ENCODE measurements at places on chromosomes 13 and 19.

DNA sequence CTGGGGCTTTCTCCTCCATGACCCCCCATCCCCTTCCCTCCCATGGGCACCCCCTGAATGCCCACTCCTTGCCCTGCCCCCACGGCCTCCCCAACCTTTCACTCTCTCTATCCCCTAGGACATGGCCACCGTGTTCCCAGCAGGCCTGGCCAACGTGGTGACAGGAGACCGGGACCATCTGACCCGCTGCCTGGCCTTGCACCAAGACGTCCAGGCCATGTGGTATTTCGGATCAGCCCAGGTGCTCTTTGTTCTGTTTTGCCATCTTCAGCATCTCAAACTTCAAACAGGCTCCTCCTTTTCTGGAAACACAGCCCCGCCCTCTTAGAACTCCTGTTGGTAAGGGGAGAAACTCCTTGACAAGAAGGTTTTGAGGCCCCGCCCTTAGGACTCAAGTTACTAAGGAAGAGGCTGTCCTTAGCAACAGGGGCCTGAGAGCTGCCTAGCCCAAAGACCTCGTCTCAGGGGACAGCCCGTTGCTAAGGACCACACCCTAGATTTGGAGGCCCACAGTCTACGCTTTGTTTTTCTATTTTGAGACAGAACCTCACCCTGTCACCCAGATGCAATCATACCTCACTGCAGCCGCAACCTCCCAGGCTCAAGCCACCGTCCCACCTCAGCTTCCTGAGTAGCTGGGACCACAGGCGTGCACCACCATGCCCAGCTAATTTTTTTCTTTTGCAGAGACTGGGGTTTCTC, 5.1 kb upstream of the FLT3LG start:
- no peaks in the 10 kb centered on the region for H3K27me3 ChIP-seq
- no peaks in the 10 kb centered on the region for H3K4me1 ChIP-seq
- peak; percentile 23 for DNase-seq
- no peak overlapping the region for H3K27ac ChIP-seq
- no peaks in the 10 kb centered on the region for H3K36me3 ChIP-seq

- H3K4me3 ChIP-seq, result no peak overlapping the region
- H3K27me3 ChIP-seq, result no peaks in the 10 kb centered on the region
- H3K27ac ChIP-seq, result no peak overlapping the region
- no peaks in the 10 kb centered on the region for H3K36me3 ChIP-seq
- no peak for DNase-seq
Measured at GRCh38 chr19:35693422-35693821, 10.9 kb upstream of the ZBTB32 start.

DNA sequence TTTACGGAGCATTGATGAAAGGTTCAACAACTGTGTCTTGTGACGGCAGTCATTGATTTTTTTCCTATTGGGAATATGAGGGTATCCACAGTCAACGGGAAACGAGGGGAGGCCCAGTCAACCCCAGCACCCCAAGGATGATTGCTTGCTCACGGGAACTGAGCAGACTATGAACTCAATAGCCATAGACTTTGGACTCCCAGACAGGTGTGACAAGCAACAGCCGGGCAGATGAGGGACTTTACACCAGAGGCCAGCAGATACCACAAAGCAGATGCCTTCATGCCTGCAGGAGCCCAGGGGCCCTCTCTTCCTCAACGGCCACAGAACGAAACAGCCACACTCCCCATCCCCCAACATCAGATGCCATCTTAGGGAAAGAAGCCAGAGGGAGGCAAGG, 80.3 kb upstream of the FLT1 start:
- no peak for DNase-seq
- H3K4me1 ChIP-seq, result peaks cover 2% of the 10 kb centered on the region
- H3K27me3 ChIP-seq, result no peaks in the 10 kb centered on the region
- H3K27ac ChIP-seq, result peak overlapping the region; percentile 55

GRCh38 chr13:90763476-90764150, 583.9 kb upstream of the MIR17HG start:
- no peak for DNase-seq
- H3K27me3 ChIP-seq, result no peaks in the 10 kb centered on the region
- no peaks in the 10 kb centered on the region for H3K36me3 ChIP-seq
- H3K27ac ChIP-seq, result no peak overlapping the region
- H3K4me3 ChIP-seq, result no peak overlapping the region

- H3K4me1 ChIP-seq, result no peaks in the 10 kb centered on the region
- no peaks in the 10 kb centered on the region for H3K36me3 ChIP-seq
- no peaks in the 10 kb centered on the region for H3K27me3 ChIP-seq
Measured at GRCh38 chr19:42480335-42481095, 37.8 kb upstream of the CXCL17 start.

DNA sequence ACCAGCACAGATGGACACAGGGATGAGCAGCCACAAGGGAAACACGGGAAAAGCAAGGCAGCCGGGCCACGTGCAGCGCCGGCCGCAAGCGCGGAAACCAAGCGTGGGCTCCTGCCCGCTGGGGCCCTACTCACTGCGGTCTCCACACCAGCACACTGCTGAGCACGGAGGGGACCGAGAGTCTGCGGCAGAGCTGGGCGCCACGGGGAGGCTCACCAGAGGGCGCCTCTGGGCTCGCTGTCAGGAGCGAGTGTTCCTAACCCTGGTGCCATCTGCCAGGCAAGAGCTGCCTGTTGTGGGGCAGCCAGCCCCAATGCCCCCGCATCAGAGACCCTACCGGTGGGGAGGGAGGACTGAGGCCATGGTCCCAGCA, 26.5 kb downstream of the MPND start:
- peaks cover 34% of the 10 kb centered on the region for H3K4me1 ChIP-seq
- peak overlapping the region; percentile 52 for H3K27ac ChIP-seq
- no peak overlapping the region for H3K4me3 ChIP-seq
- H3K27me3 ChIP-seq, result no peaks in the 10 kb centered on the region
- DNase-seq, result no peak

- H3K4me1 ChIP-seq, result no peaks in the 10 kb centered on the region
- H3K27me3 ChIP-seq, result no peaks in the 10 kb centered on the region
- H3K27ac ChIP-seq, result no peak overlapping the region
- H3K36me3 ChIP-seq, result peaks cover 2% of the 10 kb centered on the region
Measured at GRCh38 chr13:24900507-24900906, 136.5 kb downstream of the RNF17 start.

GRCh38 chr13:37618554-37618953, 20.0 kb upstream of the POSTN start:
- no peaks in the 10 kb centered on the region for H3K27me3 ChIP-seq
- H3K36me3 ChIP-seq, result no peaks in the 10 kb centered on the region
- no peak overlapping the region for H3K4me3 ChIP-seq
- no peak overlapping the region for H3K27ac ChIP-seq
- peaks cover 10% of the 10 kb centered on the region for H3K4me1 ChIP-seq

DNA sequence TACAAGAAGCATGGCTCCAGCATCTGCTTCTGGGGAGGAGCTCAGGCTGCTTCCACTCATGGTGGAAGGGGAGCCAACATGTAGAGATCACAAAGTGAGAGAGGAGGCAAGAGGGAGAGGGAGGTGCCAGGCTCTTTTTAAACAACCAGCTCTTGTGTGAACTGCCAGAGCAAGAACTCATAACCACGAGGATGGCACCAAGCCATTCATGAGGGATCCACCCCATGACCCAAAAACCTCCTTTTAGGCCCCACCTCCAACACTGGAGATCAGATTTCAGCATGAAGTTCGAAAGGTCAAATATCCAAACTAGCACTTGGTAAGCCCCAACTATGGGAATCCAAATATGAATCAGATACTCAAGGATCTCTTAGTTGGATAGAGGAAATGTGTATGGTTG, 131.2 kb downstream of the RXFP2 start:
- H3K27ac ChIP-seq, result no peak overlapping the region
- H3K4me3 ChIP-seq, result no peak overlapping the region
- no peaks in the 10 kb centered on the region for H3K4me1 ChIP-seq
- no peaks in the 10 kb centered on the region for H3K36me3 ChIP-seq
- peak; percentile 37 for DNase-seq

DNA sequence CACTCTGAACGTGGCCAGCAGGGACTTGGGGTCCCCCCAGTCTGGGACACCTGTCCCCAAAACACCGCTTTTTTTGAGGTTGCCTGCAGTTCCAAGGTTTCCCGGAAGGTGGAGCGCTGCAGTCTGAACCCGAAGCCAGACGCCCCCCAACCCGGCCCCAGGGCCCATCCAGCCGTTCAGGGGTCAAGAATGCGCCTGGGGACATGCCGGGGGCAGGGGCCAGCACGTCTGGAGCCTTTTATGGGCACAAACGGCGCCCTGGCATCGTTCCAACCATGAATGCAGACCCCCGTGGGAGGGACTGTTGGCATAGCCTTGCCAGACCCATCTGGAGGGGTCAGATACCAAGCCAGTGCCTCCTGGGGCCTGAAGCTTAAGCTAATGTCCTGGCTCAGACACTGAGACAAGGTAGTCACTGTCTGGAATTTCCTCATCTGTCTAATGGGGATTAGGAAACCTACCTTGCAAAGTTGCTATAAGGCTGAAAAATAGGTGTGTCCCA, 6.9 kb downstream of the S1PR5 start:
- H3K4me1 ChIP-seq, result no peaks in the 10 kb centered on the region
- no peak overlapping the region for H3K27ac ChIP-seq
- H3K36me3 ChIP-seq, result no peaks in the 10 kb centered on the region
- H3K27me3 ChIP-seq, result peaks cover 23% of the 10 kb centered on the region
- H3K4me3 ChIP-seq, result no peak overlapping the region

GRCh38 chr19:58350871-58351557, 2.3 kb downstream of the A1BG start:
- H3K36me3 ChIP-seq, result peaks cover 2% of the 10 kb centered on the region
- H3K4me3 ChIP-seq, result no peak overlapping the region
- no peaks in the 10 kb centered on the region for H3K4me1 ChIP-seq
- DNase-seq, result no peak
- no peak overlapping the region for H3K27ac ChIP-seq

GRCh38 chr19:5534787-5535586, 32.8 kb downstream of the TINCR start:
- no peaks in the 10 kb centered on the region for H3K4me1 ChIP-seq
- no peak overlapping the region for H3K27ac ChIP-seq
- no peak overlapping the region for H3K4me3 ChIP-seq
- no peaks in the 10 kb centered on the region for H3K36me3 ChIP-seq

DNA sequence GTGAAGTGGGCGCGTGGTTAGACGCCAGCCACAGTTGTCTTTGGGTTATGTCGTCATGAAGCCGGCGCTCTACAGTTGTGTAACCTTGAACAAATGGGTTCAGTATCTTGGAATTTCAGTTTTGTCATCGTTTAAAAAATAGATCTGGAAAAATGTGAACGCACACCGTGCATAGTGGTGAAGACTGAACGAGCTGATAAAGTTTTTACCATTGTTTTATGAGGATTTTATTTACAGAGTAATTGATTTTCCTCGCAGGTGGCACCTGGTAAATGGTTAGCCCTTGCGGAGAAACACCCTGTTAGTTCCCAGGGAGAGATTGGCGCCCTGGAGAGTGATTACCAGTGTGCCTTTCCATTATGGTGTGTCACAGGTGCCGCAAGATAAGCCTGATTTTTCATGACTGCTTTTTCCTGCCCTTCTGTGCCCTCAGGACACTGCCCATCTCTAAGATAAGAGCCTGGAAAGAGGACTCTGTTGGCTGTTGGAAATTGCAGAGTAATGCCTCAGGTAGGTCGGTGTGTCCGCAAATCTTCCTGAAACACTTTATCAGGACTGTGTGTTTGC, 577 bp downstream of the ZNF181 start:
- peaks cover 7% of the 10 kb centered on the region for H3K36me3 ChIP-seq
- H3K4me3 ChIP-seq, result peak overlapping the region; percentile 89
- DNase-seq, result no peak

- H3K4me3 ChIP-seq, result no peak overlapping the region
- H3K27ac ChIP-seq, result no peak overlapping the region
- peaks cover 5% of the 10 kb centered on the region for H3K36me3 ChIP-seq
- H3K27me3 ChIP-seq, result no peaks in the 10 kb centered on the region
Measured at GRCh38 chr19:8305798-8306197, 2.4 kb downstream of the CD320 start.

DNA sequence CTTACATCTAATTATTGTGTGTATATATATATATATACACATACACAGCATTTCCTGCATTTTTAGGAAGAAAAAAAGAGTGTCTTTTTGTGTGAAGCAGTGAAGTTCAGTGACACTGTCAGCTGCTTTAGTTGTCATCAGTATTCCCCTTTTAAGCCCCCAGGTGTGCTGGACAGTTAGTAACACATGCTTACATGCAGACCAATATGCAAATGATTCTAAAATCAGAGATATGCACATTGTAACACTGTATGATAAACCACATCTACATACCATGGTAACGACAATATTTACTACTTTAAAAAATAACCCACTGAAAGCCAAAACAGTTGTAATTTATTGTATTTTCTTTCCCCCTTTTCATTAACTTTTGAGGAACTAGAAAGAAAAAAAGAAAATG, 16.8 kb downstream of the LHFPL6 start:
- H3K4me1 ChIP-seq, result peaks cover 7% of the 10 kb centered on the region
- DNase-seq, result no peak
- no peaks in the 10 kb centered on the region for H3K27me3 ChIP-seq
- no peaks in the 10 kb centered on the region for H3K36me3 ChIP-seq
- H3K27ac ChIP-seq, result no peak overlapping the region
- no peak overlapping the region for H3K4me3 ChIP-seq

GRCh38 chr19:49954092-49954829, 6.7 kb downstream of the SIGLEC11 start:
- H3K4me1 ChIP-seq, result peaks cover 5% of the 10 kb centered on the region
- no peak overlapping the region for H3K4me3 ChIP-seq
- H3K36me3 ChIP-seq, result no peaks in the 10 kb centered on the region
- peaks cover 2% of the 10 kb centered on the region for H3K27me3 ChIP-seq
- H3K27ac ChIP-seq, result no peak overlapping the region

GRCh38 chr19:21590867-21591266, 85.5 kb downstream of the ZNF429 start:
- no peaks in the 10 kb centered on the region for H3K4me1 ChIP-seq
- H3K4me3 ChIP-seq, result no peak overlapping the region
- no peak for DNase-seq
- H3K36me3 ChIP-seq, result no peaks in the 10 kb centered on the region

- H3K4me1 ChIP-seq, result no peaks in the 10 kb centered on the region
- no peaks in the 10 kb centered on the region for H3K36me3 ChIP-seq
- H3K27ac ChIP-seq, result no peak overlapping the region
Measured at GRCh38 chr19:57887195-57887941, 1.5 kb downstream of the ZNF814 start.

GRCh38 chr13:73973156-73973555, 161.0 kb downstream of the KLF12 start:
- H3K4me1 ChIP-seq, result no peaks in the 10 kb centered on the region
- no peaks in the 10 kb centered on the region for H3K27me3 ChIP-seq
- no peak for DNase-seq
- H3K27ac ChIP-seq, result no peak overlapping the region
- no peak overlapping the region for H3K4me3 ChIP-seq
- H3K36me3 ChIP-seq, result no peaks in the 10 kb centered on the region

- peaks cover 8% of the 10 kb centered on the region for H3K36me3 ChIP-seq
- peak overlapping the region; percentile 57 for H3K27ac ChIP-seq
- no peaks in the 10 kb centered on the region for H3K27me3 ChIP-seq
- H3K4me1 ChIP-seq, result peaks cover 24% of the 10 kb centered on the region
Measured at GRCh38 chr19:1214862-1215731, 9.5 kb downstream of the STK11 start.
